Caudate nucleus (tissue), 63 donors: ENCODE measurements at places on chromosomes 3 and 15.

DNA sequence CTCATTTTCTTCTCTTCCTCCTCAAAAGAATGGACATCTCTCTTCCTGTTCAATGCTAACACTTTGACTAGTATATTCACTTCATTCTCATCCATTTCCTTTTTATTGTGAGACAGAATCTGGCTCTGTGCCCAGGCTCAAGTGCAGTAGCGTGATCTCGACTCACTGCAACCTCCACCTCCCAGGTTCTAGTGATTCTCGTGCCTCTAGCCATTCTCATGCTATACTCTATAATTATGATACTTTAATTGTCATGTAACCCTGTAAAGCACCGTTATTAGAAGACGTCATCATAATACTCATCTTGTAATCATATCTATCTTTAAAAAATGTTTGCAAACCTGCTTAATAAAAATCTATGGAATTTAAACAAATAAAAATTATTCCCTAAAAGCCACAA lies 107.0 kb downstream of the SHOX2 start:
- no peak for DNase-seq

GRCh38 chr15:30033763-30034162 lies 49.0 kb upstream of the GOLGA8J start:
- no peak for DNase-seq

GRCh38 chr3:31274326-31275024 lies 258.2 kb upstream of the STT3B start:
- no peak for DNase-seq

- no peak for DNase-seq
These were observed 107.7 kb upstream of the EIF1B start for GRCh38 chr3:40201770-40202169.

GRCh38 chr3:114226313-114226712 lies 11.1 kb downstream of the ZNF80 start:
- DNase-seq = no peak

- no peak for DNase-seq
These were observed 134.9 kb downstream of the MBNL1 start for GRCh38 chr3:152403632-152404066.

DNA sequence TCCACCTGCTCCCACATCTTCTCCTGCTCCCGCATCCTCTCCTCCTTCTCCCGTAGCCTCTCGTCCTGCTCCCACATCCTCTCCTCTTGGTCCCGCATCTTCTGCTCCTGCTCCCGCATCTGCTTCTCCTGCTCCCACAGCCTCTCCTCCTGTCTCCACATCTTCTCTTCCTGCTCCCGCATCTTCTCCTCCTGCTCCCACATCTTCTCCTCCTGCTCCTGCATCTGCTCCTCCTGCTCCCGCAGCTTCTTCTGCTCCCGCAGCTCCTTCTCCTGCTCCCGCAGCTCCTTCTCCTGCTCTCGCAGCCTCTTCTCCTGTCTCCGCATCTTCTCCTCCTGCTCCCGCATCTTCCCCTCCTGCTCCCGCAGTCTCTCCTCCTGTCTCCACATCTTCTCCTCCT lies 5.8 kb downstream of the GOLGA6L2 start:
- no peak for DNase-seq

DNA sequence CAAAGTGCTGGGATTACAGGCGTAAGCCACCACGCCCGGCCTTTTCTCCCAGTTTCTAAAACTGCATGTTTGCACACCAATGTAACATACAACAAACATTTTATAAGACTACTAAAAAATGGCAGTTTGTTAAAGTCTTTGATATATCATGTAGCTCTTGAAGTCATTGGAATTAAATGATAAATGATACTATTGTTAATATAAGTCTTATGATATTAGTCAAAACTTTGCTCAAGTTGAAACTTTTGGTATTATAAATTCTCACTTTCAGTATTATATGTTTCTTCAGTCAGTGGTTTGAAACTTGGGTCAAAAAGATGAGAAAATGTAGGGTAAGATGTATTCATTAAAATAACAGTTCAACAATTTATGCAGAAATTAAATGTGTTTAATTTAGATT lies 117.6 kb upstream of the TBL1XR1 start:
- no peak for DNase-seq

DNA sequence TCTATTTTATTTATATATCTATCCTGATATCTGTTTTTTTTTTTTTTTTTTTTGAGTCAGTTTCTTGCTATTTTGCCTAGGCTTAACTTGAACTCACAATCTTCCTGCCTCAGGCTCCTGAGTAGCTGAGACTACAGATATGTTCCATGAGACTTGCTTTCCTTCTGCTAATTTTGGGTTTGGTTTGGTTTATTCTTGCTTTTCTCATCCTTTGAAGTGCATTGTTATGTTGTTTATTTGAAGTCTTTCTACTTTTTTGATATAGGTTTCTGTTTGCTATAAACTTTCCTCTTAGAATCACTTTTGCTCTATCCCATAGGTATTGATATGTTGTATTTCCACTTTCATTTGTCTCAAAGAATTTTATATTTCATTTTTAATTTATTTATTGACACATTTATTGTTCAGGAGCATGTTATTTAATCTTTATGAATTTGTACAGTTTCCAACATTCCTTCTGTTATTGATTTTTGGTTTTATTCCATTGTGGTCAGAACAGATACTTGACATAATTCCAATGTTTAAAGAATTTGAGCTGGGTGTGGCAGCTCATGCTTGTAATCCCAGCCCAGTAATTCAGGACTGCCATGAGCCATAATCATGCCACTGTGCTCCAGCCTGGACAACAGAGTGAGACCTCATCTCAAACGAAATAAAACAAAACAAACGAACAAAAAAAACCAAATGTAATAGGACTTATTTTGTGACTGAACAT lies 62.3 kb upstream of the PLSCR4 start:
- DNase-seq = no peak

DNA sequence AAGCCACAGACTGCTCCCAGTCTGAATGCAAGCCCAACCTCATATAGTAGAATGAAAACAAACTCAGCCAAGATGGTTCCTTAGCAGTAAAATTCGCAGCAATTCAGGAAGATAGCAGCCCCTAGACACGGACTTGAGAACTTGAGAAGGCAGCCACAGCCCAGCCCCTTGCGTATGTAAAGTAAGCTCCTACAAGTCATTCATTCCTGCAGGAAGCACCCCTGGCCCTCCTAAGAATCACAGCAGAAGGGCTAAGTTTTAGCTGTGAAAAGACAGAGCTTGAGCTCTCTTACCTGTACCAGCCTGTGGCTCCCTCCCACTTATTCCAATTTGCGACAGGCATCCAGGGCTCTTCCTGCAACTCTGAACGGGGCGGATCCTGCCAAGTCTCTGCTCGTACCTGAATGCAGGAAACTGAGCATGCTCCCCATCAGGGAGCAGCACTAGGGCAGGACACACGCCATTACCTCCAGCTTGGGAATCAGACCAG lies 136.4 kb downstream of the MAGI1 start:
- peak; percentile 49 for DNase-seq

- no peak for DNase-seq
These were observed 36.4 kb upstream of the BNC1 start for GRCh38 chr15:83320844-83321243.

- peak; percentile 70 for DNase-seq
These were observed 16.3 kb upstream of the JMJD7 start for GRCh38 chr15:41811432-41812195.

DNA sequence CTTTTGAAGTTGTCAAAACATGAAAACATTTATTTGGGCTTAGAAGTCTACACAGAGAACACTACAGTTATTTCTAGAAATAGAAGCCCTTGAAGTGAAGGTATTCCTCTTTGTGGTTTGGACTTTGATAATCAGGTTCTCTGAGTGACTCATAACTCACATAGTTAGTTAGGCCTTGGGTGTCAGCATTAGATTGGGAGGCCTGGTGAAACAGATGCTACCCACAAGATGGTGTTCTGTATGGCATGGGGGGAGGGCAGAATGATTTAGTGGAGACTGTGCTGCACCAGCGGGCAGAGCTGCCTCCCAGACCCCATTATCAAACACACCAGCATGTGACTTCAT lies 108.9 kb upstream of the ETV5 start:
- no peak for DNase-seq

DNA sequence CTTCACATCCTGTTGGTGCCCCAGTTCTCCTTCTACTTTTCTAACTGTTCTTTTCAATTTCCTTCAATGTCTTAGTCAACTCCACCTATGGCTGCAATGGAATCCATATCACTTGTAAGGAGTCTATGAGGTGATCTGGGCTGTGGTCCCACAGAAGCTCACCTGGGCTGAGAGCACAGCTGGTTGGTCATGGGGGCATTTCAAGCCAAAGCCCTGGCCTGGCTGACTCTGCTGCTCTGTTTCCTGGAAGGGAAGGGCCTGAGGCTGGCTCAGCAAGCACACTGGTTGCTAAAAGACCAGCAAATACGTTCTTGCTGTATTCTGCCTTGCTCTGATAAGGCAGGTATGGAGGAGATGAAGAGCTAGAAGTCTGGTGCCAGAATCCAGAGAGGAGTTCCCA lies 29.0 kb downstream of the AMOTL2 start:
- no peak for DNase-seq

DNA sequence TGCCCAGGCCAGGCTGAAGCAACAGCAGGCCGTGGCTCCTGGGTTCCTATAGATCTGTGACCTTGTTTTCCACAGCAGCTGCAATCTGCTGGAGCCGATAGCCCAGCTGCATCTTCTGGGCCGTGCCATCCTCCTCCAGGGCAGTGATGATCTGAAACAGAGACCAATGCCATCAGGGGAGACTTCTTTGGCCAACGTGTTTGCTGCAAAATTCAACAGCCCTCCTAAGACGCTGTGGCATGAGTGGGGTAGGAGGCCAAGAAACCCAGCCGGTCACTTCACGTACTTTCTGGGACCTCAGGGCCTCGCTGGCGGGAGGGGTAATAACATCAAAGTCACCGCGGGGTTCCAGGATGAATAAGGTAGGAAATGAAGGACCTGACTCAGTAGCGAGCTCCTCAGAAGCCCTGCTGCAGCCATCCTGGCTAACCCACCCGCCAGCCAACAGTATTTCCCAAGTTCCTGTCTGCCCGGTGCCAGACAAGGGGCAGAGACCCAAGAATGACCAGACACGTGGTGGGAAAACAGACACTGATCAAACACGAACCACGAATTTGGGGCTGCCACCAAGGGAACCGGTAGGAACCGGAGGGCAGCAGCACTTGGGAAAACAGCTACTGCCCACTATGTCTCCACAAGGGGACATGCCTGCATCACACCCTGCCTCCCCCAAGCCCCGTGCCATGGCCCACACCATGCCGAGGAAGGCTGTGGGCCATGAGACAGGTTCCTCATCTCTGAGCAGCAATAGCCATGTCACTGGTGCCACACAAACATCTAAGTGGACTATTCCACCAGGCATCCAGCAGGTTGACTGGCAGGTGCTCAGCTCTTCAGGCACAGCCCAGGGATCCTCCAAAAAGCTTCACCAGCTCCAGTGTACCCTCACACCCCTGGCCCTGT lies 25.2 kb downstream of the PLXNB1 start:
- DNase-seq = no peak

DNA sequence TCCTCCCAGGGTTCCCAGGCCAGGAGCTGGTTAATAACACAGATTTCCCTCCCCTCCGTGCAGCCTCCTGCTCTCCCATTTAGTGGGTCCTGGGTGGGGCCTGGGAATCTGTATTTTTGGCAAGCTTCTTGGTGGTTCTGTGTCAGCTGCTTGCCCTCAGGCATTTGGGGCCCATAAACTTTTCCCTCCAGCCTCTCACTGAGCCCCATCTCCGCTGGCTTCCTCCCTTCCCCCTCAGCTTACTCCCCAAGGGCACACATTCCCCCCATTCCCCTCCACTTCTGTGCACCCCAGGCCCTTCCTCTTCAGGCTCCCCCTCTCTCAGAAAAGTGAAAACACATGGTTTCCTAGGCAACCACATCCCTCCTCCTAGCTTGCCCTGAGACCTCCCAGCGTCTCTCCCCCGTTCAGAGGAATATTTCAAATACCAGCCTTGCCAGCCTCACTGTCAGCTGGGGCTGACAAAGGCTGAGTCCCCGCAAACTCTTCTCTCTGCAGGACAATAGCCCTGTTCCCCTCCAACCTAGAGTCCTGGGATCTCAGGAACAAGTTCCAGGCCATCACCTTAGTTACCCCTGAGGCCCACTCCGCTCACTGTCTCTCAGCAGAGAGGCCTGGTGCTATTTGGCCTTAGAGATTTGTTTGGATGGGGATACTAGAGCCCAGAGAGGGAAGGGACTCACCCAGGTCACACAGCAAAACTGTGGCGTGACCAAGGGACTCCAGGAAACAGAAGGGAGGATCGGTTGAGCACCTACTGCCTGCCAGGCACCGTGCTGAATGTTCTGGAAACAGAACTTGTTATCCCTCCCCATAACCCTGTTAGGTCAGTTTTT lies 44.6 kb upstream of the SMAD6 start:
- DNase-seq = no peak

- no peak for DNase-seq
These were observed 24.4 kb downstream of the LARS2 start for GRCh38 chr3:45412763-45413162.

GRCh38 chr15:90547540-90547939 lies 17.8 kb downstream of the CRTC3 start:
- DNase-seq = no peak

GRCh38 chr3:28924744-28925360 lies 356.0 kb upstream of the RBMS3 start:
- DNase-seq = no peak

GRCh38 chr3:130345487-130346079 lies at the start of gene COL6A5:
Gene COL6A5 (plus strand): TSS chr3:130345672. CDS start chr3:130373639, 27,967 bp downstream.
- no peak for DNase-seq

GRCh38 chr3:69353503-69353902 lies 32.4 kb downstream of the FRMD4B start:
- DNase-seq = no peak
